ENCODE measurements at places on chromosomes 12 and 14. TPM values are rescaled to one million over a fixed set of nuclear protein-coding genes. Genes with fewer than 3 reads are reported as not detected.

Gene OR6C76
- total RNA-seq: not detected

Gene SPATS2
- total RNA-seq: 33.5 TPM

Gene SERPINA9
- total RNA-seq: not detected

Gene TMEM253
- 0.35 TPM for total RNA-seq

Gene TAS2R20
- 0.26 TPM for total RNA-seq

Gene SPTB
- 0.70 TPM for total RNA-seq

GRCh38 chr14:96576937-96577336 is 74.8 kb downstream of the PAPOLA start:
- DNase-seq: no peak
- H3K36me3 ChIP-seq: peaks cover 8% of the 10 kb centered on the region
- peaks cover 26% of the 10 kb centered on the region for H3K4me1 ChIP-seq
- no peak overlapping the region for H3K4me3 ChIP-seq

DNA sequence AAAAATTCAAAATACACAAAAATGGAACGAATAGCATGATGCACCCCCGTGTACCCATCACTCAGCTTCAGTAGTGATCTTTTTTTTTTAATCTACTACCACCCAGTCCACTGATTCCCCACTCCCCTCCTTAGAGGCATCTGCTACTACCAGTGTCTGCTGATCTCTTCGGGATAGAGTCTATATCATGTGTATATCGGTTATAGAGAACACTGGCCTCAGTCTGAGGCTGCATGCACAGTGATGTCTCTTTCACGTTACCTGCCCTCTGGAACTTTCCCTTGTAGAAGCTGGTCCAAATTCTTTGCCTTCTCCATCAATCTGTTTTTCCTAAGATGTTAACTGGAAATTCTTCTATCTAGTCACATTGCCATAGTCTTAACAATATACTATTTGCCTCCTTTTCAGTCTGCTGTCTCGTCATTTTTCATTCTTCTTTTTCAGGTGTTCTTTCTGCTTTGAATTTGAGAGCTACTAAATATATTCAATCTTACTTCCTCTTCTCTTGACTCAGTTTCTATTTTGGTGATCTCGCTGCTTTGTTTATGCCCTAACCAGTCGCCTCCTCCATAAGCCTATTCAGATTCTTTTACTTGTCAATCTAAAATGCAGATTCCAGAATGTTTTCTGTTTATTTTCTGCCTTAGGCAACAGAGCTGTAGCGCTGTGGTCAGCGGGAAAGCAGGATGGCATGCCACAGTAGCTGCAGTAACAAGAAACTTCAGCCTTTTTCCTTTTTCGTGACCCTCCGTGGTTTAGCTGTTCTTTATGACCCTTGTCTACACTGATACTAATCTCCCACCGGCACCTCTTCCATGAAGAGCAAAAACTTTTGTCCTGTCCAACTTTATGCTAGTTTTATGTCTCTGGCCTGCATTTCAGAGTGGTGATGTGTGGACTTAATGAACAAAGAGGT is 67.0 kb downstream of the FBXW8 start:
- no peak overlapping the region for H3K4me3 ChIP-seq
- no peaks in the 10 kb centered on the region for H3K27me3 ChIP-seq
- no peak for DNase-seq
- H3K4me1 ChIP-seq: peaks cover 64% of the 10 kb centered on the region
- no peak overlapping the region for H3K27ac ChIP-seq
- H3K36me3 ChIP-seq: peaks cover 27% of the 10 kb centered on the region

DNA sequence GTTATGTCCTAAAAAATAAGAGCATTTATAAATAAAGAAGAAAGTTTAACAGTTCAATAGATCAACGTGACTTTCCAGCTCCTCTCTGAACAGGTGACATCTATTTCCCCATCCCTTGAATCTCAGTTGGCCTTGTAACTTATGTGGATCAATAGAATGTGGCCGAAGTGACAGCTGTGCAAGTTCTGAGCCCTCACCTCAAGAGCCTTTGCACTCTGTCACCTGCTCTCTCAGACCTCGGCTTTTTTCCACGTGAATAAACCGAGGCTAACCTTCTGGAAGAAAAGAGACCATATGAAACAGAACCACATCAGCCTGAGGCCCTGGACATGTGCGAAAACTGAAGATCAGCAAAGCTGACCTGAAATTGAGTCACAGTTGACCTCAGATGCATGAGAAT is 253.0 kb downstream of the DAD1 start:
- peaks cover 5% of the 10 kb centered on the region for H3K4me1 ChIP-seq
- no peak for DNase-seq
- no peaks in the 10 kb centered on the region for H3K36me3 ChIP-seq
- H3K27me3 ChIP-seq: peaks cover 5% of the 10 kb centered on the region
- H3K27ac ChIP-seq: no peak overlapping the region
- no peak overlapping the region for H3K4me3 ChIP-seq

- H3K27ac ChIP-seq: no peak overlapping the region
- H3K36me3 ChIP-seq: no peaks in the 10 kb centered on the region
- no peak for DNase-seq
- H3K4me3 ChIP-seq: no peak overlapping the region
- peaks cover 2% of the 10 kb centered on the region for H3K27me3 ChIP-seq
These were observed 230.3 kb downstream of the SUDS3 start for GRCh38 chr12:118606690-118607089.

GRCh38 chr12:102681747-102682146 is 201.4 kb upstream of the IGF1 start:
- H3K27me3 ChIP-seq: no peaks in the 10 kb centered on the region
- H3K4me3 ChIP-seq: no peak overlapping the region
- no peaks in the 10 kb centered on the region for H3K36me3 ChIP-seq
- H3K27ac ChIP-seq: no peak overlapping the region
- peaks cover 4% of the 10 kb centered on the region for H3K4me1 ChIP-seq
- DNase-seq: no peak

DNA sequence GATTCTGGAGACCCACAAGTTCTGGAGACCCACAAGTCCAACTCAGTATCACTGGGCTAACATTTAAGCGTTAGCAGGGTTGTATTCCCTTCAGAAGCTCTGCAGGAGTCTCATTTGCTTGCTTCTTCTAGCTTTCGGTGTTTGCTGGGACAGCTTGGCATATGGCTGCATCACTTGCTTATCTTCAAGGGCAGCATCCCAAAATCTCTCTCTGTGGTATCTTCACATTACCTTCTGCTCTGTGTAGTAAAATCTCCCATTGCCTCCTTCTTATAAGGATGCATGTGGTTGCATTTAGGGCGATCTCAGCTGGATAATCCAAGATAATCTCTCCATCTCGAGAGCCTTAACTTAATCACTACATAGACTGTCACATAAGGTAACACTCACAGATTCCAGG is 7.3 kb upstream of the CNTN1 start:
- no peak overlapping the region for H3K4me3 ChIP-seq
- peaks cover 2% of the 10 kb centered on the region for H3K27me3 ChIP-seq
- H3K27ac ChIP-seq: no peak overlapping the region
- DNase-seq: no peak
- H3K4me1 ChIP-seq: no peaks in the 10 kb centered on the region
- no peaks in the 10 kb centered on the region for H3K36me3 ChIP-seq

DNA sequence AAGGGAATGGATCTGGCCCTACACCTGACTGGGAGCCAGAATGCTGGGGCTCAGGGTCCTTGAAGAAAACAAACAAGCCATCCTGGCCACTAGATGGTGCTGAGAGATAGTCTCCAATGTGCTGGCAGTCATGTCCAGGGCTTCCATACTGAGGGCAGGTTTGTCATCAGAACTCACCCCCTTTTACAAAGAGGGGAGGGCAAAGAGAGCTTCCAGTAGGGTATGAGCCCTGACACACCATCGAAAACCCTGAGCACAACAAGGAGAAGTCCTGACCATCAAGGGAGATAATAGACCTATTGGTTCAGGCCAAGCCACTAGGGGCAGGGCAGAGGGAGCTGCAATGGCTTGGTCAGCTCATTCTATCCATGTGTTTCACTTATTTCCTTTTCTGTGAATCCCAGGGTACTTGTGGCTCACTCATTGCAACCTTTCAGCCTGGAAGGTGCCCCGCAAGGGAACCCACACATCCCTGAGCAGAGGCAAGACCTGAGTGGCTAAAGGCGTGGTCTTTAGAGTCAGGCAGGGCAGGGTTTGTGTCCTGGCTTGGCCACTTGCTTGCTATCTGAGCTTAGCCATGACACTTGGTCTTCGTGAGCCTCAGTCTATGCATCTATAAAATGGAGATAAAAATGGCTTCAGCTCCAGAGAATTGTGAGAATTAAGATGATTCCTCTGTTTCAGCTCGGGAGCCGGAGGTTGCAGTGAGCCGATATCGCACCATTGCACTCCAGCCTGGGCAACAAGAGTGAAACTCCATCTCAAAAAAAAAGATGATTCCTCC is 6.2 kb upstream of the PLEKHH1 start:
- H3K4me3 ChIP-seq: no peak overlapping the region
- H3K27ac ChIP-seq: no peak overlapping the region
- no peaks in the 10 kb centered on the region for H3K36me3 ChIP-seq
- no peaks in the 10 kb centered on the region for H3K4me1 ChIP-seq
- peak; percentile 14 for DNase-seq
- peaks cover 48% of the 10 kb centered on the region for H3K27me3 ChIP-seq

DNA sequence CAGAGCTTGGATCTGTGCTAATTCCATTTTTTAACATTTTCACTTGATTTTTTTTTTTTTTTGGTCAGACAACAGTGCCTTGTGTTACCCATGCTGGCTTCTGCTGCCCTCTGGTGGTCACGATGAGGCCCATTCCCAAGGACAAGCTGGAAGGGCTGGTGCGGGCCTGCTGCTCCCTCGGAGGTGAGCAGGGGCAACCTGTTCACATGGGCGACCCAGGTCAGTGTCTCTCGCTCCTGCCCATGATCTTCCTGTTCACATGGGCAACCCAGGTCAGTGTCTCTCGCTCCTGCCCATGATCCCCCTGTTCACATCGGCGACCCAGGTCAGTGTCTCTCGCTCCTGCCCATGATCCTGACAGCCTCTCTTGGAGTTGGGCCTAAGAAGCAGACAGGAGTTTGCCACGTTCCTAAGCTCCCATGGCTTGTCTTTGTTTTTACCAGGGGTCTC is 59.4 kb downstream of the DGLUCY start:
- no peaks in the 10 kb centered on the region for H3K36me3 ChIP-seq
- H3K27ac ChIP-seq: no peak overlapping the region
- no peaks in the 10 kb centered on the region for H3K27me3 ChIP-seq
- H3K4me1 ChIP-seq: peaks cover 11% of the 10 kb centered on the region
- H3K4me3 ChIP-seq: no peak overlapping the region
- DNase-seq: peak; percentile 59

DNA sequence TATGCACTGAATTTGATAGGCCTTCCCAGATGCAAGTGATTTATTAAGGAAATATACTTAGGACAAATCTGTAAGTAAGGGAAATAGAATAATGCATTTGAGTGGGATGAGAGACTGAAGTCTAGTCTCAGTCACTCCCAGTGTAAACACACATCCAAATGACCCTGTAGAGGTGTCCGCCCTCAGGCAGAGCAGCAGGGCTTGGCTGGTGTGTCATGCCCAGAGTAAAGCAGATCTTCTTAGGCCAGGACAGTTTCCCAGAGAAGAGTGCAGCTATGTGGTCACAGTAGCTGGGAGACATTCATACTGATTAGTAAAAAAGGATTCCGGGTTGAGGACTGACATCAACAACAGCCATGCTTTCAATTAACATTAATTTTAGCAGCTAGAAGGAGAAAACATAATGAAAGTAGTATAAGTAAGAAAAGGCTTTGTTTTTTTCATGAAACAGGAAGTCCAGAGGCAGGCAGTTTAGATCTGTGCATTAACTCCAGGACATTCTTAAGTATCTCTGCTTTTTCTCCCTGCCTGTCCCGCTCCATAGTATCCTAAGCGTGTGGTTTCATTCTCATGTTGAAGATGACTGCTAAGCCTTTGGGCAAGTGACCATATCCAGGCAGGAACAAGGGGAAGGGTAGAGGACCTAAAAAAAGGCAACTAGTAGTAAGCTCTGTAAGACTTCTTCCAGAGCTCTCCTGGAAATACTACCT is 35.7 kb downstream of the CNTN1 start:
- H3K36me3 ChIP-seq: no peaks in the 10 kb centered on the region
- DNase-seq: no peak
- H3K27ac ChIP-seq: no peak overlapping the region
- H3K4me3 ChIP-seq: no peak overlapping the region

DNA sequence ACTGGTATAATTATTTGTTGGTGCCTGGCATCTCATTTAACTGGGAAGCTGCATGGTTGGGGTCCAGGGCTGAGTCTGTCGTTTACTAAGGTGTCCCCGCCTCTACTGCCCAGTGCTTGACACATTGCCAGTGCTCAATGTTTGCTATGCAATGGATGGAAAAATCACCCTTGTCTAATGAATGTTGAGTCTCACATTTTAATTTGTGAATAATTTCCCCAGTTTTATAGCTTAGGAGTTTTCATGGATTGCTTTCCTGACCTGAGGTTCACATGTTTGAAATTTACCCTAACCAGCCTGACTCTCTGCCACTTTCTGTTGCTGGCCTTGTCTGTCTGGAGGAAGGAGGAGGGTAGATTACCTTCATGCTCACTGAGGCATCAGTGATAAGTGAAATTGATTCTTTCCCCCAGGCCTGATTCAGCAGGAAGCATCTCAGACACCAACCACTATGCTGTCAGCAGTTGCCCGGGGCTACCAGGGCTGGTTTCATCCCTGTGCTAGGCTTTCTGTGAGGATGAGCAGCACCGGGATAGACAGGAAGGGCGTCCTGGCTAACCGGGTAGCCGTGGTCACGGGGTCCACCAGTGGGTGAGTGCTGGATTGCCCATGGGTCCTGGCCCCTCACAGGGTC is 2.4 kb downstream of the DHRS2 start:
- peaks cover 8% of the 10 kb centered on the region for H3K4me1 ChIP-seq
- peaks cover 9% of the 10 kb centered on the region for H3K27me3 ChIP-seq
- no peak overlapping the region for H3K27ac ChIP-seq
- H3K36me3 ChIP-seq: no peaks in the 10 kb centered on the region

GRCh38 chr12:76927170-76927784 is 48.5 kb upstream of the CSRP2 start:
- no peak overlapping the region for H3K27ac ChIP-seq
- no peaks in the 10 kb centered on the region for H3K36me3 ChIP-seq
- peaks cover 13% of the 10 kb centered on the region for H3K27me3 ChIP-seq

- H3K27me3 ChIP-seq: no peaks in the 10 kb centered on the region
- H3K36me3 ChIP-seq: peaks cover 65% of the 10 kb centered on the region
- H3K4me3 ChIP-seq: no peak overlapping the region
- peaks cover 40% of the 10 kb centered on the region for H3K4me1 ChIP-seq
These were observed 11.5 kb downstream of the DCP1B start for GRCh38 chr12:1992732-1993131.

DNA sequence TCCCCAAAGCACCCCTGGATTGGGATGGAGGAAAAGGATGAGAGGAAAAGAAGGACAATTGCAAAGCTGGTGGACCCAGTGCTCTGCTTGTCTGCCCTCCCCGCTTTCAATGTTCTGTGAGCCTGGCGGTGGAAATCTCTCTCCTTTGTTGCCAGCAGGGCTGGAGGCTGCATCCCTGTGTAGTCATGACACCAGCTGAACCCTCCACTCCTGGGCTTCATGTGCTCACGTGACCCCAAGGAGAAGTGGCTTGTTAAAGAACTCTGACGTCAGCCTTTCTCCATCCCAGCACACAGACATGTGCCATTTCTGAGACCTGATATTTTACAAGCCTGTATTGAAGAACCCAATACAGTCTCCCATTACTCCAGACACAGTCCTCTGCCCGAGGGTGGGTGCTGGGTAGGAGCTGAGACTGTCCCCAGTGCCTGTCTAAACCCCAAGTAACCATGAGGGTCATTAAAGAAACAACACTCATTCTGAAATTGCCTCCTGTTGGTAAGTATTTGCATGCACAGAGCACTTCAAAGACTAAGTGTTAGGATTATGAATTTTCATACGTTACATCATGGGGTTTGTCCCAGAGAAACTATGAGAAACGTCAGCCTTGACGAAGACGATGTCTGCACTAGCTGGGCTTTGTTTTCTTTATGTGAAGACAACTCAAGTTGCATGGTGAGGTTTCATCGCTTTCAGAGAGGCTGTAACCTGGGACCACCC is 21.7 kb downstream of the GALNT16 start:
- no peaks in the 10 kb centered on the region for H3K4me1 ChIP-seq
- peaks cover 21% of the 10 kb centered on the region for H3K27me3 ChIP-seq
- H3K4me3 ChIP-seq: no peak overlapping the region

GRCh38 chr14:89524990-89525667 is 108.1 kb upstream of the FOXN3 start:
- H3K4me1 ChIP-seq: peaks cover 13% of the 10 kb centered on the region
- peaks cover 34% of the 10 kb centered on the region for H3K36me3 ChIP-seq
- no peak for DNase-seq

Measured in HFFc6 (cell line).